ENCODE measurements at places on chromosomes 7 and 10.

GRCh38 chr10:118531105-118531852 lies 64.2 kb downstream of the PRLHR start:
- no peak for DNase-seq

- no peak for DNase-seq
Measured at GRCh38 chr10:101441541-101442455, 87.8 kb downstream of the BTRC start.

GRCh38 chr10:95297402-95297801 lies 6.6 kb upstream of the PDLIM1 start:
- DNase-seq: no peak

GRCh38 chr10:131947631-131948347 lies 33.9 kb downstream of the BNIP3 start:
- DNase-seq: no peak

Data from bone marrow (tissue), 2 donors.